ENCODE measurements at places on chromosomes 5 and 9. TPM values are rescaled to one million over a fixed set of nuclear protein-coding genes. Genes with fewer than 3 reads are reported as not detected.

Gene GARNL3
- not detected for polyA plus RNA-seq

DNA sequence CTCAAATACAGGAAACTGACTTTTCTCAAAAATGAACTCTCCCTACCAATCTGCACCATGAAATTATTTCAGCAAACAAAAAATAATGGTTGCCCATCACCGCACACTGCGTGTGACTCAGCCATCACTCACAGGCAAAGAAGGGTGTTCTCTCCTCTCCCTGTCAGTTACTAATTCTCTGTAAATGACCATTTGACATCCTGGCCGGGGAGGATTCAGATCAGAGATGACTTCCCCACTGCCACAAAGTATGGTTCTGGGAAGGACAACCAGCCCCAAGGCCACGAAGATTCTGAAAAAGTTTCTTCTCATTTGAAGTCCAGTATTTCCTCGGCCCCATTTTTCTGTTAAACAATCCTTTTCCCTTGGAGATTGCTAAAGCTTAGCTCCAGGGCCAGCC, 199.4 kb downstream of the AUH start:
- peak overlapping the region; percentile 93 for H3K27ac ChIP-seq
- peaks cover 6% of the 10 kb centered on the region for H3K27me3 ChIP-seq
- H3K4me1 ChIP-seq, result peaks cover 61% of the 10 kb centered on the region
- peak overlapping the region; percentile 88 for H3K4me3 ChIP-seq
- DNase-seq, result peak; percentile 39
- no peaks in the 10 kb centered on the region for H3K36me3 ChIP-seq

Gene EFCAB9
- not detected for polyA plus RNA-seq

DNA sequence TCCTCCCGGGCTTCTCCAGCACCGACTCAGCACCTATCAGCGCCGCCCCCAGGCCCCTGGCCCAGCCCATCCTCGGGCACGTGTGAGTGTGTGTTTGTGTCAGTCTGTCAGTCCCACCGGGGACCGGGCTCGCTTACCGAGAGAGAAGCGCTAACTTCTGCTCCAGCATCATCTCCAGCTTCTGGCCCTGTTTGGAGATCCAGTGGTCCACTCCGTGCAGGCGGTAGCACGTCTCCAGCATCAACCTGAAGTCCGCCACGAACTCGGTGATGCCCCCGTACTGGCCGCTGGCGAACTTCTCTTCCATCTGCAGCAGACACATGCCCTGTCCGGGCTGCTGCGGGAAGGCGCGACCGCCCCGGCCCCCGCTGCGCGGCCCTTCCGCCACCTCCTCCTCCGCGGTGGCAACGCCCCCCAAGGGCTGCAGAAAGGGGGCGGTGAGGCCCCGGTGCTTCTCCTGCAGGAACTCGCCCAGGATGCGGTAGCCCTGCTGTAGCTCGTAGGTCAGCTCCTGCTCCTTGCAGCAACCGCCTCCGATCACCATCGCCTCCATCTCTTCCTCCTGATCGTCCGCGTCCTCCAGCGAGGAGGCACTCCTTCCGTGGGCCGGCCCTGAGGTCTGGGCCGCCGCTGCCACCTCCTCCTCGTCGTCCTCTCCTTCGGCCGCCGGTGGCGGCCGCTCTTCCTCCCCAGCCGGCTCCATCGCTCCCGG, 8.2 kb downstream of the RANBP6 start:
- peaks cover 10% of the 10 kb centered on the region for H3K27me3 ChIP-seq
- peak overlapping the region; percentile 91 for H3K4me3 ChIP-seq
- H3K4me1 ChIP-seq, result peaks cover 43% of the 10 kb centered on the region
- peaks cover 6% of the 10 kb centered on the region for H3K36me3 ChIP-seq
- DNase-seq, result peak; percentile 80
- H3K27ac ChIP-seq, result peak overlapping the region; percentile 73

Gene DOK3
- 1.3 TPM for polyA plus RNA-seq

GRCh38 chr5:132010989-132011621, 353 bp downstream of the ACSL6 start:
- H3K27ac ChIP-seq, result no peak overlapping the region
- H3K4me3 ChIP-seq, result peak overlapping the region; percentile 77
- no peaks in the 10 kb centered on the region for H3K36me3 ChIP-seq
- peaks cover 10% of the 10 kb centered on the region for H3K27me3 ChIP-seq
- DNase-seq, result no peak
- H3K4me1 ChIP-seq, result peaks cover 17% of the 10 kb centered on the region

Gene SGCD
- not detected for polyA plus RNA-seq

DNA sequence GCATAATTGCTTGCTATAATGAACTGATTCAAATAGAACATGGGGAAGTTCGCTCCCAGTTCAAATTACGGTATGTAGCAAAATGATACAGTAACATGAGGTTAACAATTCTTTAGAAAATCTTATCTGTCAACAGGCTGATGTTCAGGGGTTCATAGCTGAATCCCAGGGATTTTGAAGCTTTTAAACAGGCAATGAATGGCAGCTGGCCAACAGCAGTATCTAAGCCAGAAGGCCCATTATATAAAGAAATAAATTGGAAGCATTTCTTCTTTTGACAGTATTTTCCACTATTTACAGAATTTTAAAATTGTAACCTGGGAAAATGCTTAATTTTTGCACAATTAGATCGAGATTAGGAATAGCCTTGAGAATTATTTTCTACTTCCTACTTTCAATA, 126.8 kb downstream of the PDE8B start:
- H3K36me3 ChIP-seq, result no peaks in the 10 kb centered on the region
- H3K27ac ChIP-seq, result no peak overlapping the region

Gene ANKRD20A1
- polyA plus RNA-seq, result not detected

GRCh38 chr5:127826011-127826410, 122.8 kb downstream of the CCDC192 start:
- no peak for DNase-seq
- H3K27ac ChIP-seq, result no peak overlapping the region
- no peaks in the 10 kb centered on the region for H3K27me3 ChIP-seq
